Adrenal gland (tissue), 19 donors: ENCODE measurements at places on chromosomes 2 and 18. TPM values are rescaled to one million over a fixed set of nuclear protein-coding genes. Genes with fewer than 3 reads are reported as not detected.

PLGLB2 gene
- polyA plus RNA-seq, result 0.57 TPM

GAL3ST2 gene
- polyA plus RNA-seq, result 0.16 TPM

DIS3L2 gene
- 20.8 TPM for polyA plus RNA-seq

FHOD3 gene
- 55.3 TPM for polyA plus RNA-seq

CYB5A gene
- polyA plus RNA-seq, result 62.0 TPM

MAL gene
- polyA plus RNA-seq, result 4.5 TPM
